Thyroid gland (tissue), 4 donors: ENCODE measurements at places on chromosomes 16 and 17.

GRCh38 chr16:9847146-9847545, 335.1 kb downstream of the GRIN2A start:
- no peaks in the 10 kb centered on the region for H3K36me3 ChIP-seq
- no peak for DNase-seq

GRCh38 chr17:72456075-72456474, 335.3 kb downstream of the SOX9 start:
- peak overlapping the region; percentile 65 for H3K27ac ChIP-seq
- H3K36me3 ChIP-seq: no peaks in the 10 kb centered on the region
- DNase-seq: no peak

DNA sequence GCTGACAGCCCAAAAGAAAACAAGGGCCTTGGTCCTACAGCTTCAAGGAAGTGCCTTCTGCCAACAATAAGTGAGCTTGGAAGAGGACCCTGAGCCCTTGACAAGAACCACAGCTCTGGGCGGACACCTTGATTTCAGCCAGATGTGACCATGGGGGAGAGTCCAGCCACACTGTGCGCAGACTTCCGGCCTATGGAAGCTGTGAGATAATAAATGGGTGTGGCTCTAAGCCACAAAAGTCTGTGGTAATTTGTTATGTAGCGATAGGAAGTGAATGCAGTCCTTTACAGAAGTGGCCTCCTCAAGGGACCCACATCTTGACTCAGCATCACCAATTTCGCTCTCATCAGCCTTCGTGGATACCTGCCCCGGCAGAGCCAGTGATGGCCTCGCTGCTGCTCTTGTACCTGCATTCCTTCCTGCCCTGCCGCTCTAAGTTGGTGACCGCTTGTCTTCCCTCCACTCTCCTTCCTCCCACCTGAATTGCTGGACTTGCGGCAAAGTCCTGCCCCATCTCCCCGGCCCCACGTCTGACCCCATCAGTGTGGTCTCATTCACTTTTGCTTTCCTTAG, 29.3 kb downstream of the PRSS54 start:
- no peak overlapping the region for H3K4me3 ChIP-seq
- H3K27ac ChIP-seq: no peak overlapping the region
- DNase-seq: no peak
- no peaks in the 10 kb centered on the region for H3K36me3 ChIP-seq
- H3K4me1 ChIP-seq: peaks cover 6% of the 10 kb centered on the region

- no peaks in the 10 kb centered on the region for H3K4me1 ChIP-seq
- no peaks in the 10 kb centered on the region for H3K36me3 ChIP-seq
- H3K27me3 ChIP-seq: no peaks in the 10 kb centered on the region
- no peak overlapping the region for H3K27ac ChIP-seq
- H3K4me3 ChIP-seq: no peak overlapping the region
- no peak for DNase-seq
Observed at GRCh38 chr16:80656711-80657150, 115.9 kb downstream of the DYNLRB2 start.

DNA sequence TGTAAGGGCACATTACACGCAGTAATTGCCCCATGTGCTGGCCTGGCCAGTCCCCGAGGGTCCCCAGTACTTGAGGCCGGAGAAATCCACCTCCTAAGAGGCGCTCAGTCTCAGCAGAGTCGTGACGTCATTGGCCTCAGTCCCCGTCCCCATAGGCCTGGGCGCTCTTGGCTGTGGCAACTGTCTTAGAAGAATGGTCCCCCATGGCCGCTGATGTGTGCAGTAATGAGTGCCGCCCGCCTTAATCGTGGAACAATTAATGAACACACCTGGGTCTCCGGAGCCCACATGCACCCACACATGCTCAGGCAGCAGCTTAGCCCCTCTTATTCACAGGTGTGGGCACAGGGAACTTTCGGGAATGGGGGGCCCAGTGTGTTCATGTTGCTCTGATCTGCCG, 86.5 kb upstream of the PLCG2 start:
- H3K27me3 ChIP-seq: no peaks in the 10 kb centered on the region
- H3K27ac ChIP-seq: no peak overlapping the region
- no peak overlapping the region for H3K4me3 ChIP-seq
- peaks cover 16% of the 10 kb centered on the region for H3K4me1 ChIP-seq
- no peak for DNase-seq

- no peak for DNase-seq
- no peaks in the 10 kb centered on the region for H3K27me3 ChIP-seq
- H3K27ac ChIP-seq: no peak overlapping the region
- H3K36me3 ChIP-seq: peaks cover 34% of the 10 kb centered on the region
Observed at GRCh38 chr17:39920218-39921210, 2.1 kb upstream of the GSDMB start.
